ENCODE measurements at places on chromosomes 5 and 9. TPM values are rescaled to one million over a fixed set of nuclear protein-coding genes. Genes with fewer than 3 reads are reported as not detected.

- DNase-seq: no peak
Measured at GRCh38 chr5:6847870-6848269, 134.6 kb downstream of the TENT4A start.

GRCh38 chr5:180194410-180195345, 14.3 kb downstream of the RASGEF1C start:
- DNase-seq: no peak

DNA sequence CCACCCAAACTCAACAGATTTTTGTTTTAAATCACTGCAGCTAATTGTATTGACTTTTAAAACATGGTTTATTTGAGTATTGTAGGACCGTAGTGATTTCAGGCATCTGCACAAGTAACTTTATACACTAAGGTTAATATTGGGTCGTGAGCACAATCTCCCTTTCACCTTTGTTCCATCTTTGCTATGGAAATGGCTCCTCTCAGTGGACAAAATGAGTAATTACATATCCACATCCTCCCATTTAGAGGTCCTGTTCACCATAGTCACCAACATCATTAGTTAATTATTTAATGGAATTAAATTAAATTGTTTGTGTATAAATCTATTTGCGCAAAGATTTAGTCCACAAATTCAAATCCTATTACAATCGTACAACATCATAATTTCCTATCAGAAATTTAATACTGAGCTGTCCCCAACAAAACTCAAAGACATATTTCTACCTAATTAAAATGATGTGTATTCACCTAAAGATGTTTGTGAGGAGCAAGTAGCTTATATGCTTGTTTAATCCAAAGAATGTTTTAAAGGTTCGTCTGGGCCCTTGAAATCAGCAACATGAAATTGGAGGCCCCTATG, 173.0 kb upstream of the DAPK1 start:
- no peak for DNase-seq

DNA sequence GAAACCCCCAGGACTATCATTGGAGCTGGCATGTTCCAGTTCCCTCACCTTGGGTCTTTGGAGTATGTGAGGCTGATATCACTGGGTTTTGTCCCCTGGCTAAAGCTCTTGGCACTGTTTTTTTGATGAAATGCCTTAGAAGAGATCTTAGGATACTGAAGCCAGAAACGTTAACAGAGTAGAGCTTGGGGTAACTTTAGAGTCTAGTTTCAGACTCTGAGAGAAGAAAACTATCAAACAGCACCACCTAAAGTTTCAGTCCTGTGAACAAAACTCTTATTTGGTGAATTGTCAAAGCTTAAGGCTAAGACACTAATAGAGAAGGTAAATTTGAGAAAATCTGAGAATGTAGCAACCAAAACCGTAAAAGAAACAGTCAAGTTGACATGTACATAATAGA, 111.7 kb upstream of the PUM3 start:
- no peak for DNase-seq

DNA sequence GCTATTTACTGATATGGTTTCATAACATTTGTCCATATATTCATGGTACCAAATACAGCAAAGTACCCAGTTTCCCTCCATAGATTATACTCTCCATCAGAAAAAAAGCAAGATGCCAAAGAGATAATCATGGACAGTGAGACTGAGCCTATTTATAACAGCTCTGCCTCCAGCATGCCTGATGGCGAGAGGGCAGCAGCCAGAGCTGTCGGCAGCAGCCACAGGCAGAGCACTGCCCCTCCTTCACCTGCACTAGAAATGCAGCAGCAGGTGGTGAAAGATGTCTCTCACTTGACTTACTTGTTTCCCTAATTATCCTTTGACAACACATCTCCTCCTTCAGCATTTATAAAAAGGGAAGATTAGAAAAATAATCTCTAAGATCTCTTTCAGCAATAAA, 32.4 kb downstream of the CTNNAL1 start:
- no peak for DNase-seq

GRCh38 chr9:128084746-128085145, 16.7 kb downstream of the SLC25A25 start:
- DNase-seq: no peak

GRCh38 chr5:68798877-68799843, 294.7 kb upstream of the SLC30A5 start:
- DNase-seq: no peak

DNA sequence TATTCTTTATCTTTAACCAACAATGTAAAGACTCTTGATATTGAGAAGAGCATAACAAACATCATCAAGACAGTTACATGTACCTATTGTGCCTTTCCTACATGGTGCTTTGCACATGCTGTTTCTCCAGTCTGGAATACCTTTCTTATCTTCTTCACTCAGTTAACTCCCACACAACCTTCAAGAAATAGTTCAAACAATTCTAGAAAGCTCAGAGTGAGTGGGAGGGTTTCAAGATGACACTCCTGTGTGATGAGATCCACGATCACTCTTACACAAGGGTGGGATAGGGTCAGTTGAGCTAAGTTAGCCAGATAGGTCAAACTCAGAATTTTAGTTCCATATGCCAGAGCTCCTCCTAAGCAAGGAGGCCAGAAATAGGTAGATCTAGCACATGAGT, 915.5 kb downstream of the NR2F1-AS1 start:
- no peak for DNase-seq

The ZBED3 gene
- polyA plus RNA-seq: 3.5 TPM

The SPINK7 gene
- polyA plus RNA-seq: not detected

The SWI5 gene
- polyA plus RNA-seq: 46.3 TPM

The MAMDC2 gene
- polyA plus RNA-seq: 6.5 TPM

The ENTPD2 gene
- polyA plus RNA-seq: 3.3 TPM

The EQTN gene
- polyA plus RNA-seq: not detected

The ANKRD31 gene
- under 0.01 TPM for polyA plus RNA-seq
